SJSA1 (cell line): ENCODE measurements at places on chromosomes 1 and 21. TPM values are rescaled to one million over a fixed set of nuclear protein-coding genes. Genes with fewer than 3 reads are reported as not detected.
A peak's percentile ranks its signal among the peaks of the same experiment; 100 is the strongest.

GRCh38 chr21:24007592-24007991 is 1599.7 kb downstream of the MRPL39 start:
- H3K36me3 ChIP-seq, result no peaks in the 10 kb centered on the region
- DNase-seq, result no peak
- no peak overlapping the region for H3K4me3 ChIP-seq
- H3K27me3 ChIP-seq, result no peaks in the 10 kb centered on the region
- H3K27ac ChIP-seq, result no peak overlapping the region

- peak overlapping the region; percentile 23 for H3K4me3 ChIP-seq
- no peak overlapping the region for H3K27ac ChIP-seq
- peaks cover 18% of the 10 kb centered on the region for H3K4me1 ChIP-seq
- no peaks in the 10 kb centered on the region for H3K36me3 ChIP-seq
- no peak for DNase-seq
- peaks cover 54% of the 10 kb centered on the region for H3K27me3 ChIP-seq
Measured at GRCh38 chr1:107964336-107965109, 457 bp downstream of the VAV3 start.

DNA sequence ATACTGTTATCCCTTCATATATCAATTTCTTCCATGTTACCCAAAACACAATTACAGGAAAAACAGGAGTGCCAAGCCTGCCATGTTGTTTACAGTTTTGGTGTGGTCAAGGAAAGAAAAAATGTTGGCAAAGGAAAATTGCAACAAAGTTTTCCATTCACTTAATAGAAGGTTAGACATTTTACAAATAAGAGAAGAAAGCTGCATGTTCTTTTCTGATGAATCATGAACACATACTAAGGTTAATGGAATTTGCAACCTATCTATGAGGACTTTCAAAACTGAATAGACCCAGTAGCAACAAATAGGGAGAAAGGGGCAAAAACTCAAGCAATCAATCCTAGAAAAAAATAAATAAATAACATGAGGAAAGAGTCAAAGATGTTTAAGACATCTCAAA is 556.7 kb downstream of the DPYD start:
- no peaks in the 10 kb centered on the region for H3K27me3 ChIP-seq
- peak overlapping the region; percentile 38; the same call in 1 of the 2 replicates for H3K27ac ChIP-seq
- H3K36me3 ChIP-seq, result no peaks in the 10 kb centered on the region
- H3K4me1 ChIP-seq, result peaks cover 9% of the 10 kb centered on the region
- DNase-seq, result no peak
- no peak overlapping the region for H3K4me3 ChIP-seq

GRCh38 chr1:117122330-117123025 is 929 bp upstream of the TRIM45 start:
- peaks cover 10% of the 10 kb centered on the region for H3K4me1 ChIP-seq
- no peaks in the 10 kb centered on the region for H3K27me3 ChIP-seq
- no peak for DNase-seq
- H3K27ac ChIP-seq, result no peak overlapping the region; the same call in 1 of the 2 replicates

Gene LYPLA2
- 42.4 and 46.6 TPM in 2 replicates for total RNA-seq
